ENCODE measurements at places on chromosomes 6 and 20.

DNA sequence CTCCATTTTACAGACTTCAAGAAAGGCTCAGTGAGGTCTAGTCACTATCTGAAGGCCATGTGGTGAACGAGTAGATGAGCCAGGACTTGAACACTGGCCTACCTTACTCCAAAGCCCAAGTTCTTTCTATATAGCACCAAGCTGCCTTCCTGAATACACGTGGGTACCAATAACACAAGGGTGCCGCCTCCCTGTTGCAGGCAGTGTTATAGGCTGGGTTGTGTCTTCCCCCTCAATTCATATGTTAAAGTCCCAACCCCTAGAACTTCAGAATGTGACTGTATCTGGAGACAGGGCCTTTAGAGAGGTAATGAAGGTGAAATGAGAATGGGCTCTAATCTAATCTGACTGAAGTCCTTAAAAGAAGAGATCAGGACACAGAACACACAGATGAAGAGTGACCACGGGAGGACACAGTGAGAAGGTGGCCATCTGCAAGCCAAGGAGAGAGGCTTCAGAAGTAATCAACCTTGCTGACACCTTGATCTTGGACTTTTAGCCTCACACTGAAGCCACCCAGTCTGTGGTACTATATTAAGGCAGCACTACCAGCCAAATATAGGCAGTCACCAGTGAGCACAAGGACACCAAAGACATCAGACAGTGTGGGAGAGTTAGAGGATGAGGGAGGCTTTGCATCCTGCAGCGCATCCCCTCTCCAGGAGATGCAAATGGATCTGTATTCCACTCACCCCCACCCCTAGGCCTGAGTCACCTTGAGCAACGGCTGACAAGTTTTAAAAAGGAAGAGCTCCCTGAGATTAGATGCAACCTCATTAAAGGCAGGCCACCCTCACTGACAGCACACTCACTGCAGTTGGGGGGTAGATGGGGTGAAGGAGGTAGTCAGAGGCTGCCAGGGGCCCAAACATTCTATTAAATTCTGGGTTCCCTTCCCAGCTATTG lies 40.9 kb upstream of the LYRM2 start:
- no peak for DNase-seq

DNA sequence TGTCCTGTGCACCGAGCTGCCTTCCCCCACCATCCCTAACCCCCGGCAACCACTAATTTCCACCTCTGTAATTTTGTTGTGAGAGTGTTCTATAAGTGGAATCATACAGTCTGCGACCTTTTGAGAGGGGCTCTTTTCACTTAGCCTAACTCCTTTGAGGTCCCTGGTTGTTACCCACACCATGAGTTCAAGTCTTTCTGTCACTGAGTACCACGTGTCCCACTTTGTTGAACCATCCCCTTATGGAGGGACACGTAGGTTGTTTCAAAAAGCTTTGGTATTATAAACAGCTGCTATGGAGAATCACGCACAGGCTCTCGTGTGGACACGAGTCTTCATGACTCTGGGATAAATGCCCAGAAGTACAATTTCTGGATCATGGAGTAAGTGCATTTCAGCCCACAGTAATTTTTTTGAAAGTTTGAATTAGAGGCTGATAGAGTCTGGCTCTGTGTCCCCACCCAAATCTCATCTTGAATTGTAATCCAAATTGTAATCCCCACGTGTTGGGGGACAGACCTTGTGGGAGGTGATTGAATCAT lies 9.5 kb downstream of the FAM209B start:
- DNase-seq: no peak

GRCh38 chr6:47034926-47035325 lies 7.2 kb downstream of the ADGRF1 start:
- DNase-seq: no peak

DNA sequence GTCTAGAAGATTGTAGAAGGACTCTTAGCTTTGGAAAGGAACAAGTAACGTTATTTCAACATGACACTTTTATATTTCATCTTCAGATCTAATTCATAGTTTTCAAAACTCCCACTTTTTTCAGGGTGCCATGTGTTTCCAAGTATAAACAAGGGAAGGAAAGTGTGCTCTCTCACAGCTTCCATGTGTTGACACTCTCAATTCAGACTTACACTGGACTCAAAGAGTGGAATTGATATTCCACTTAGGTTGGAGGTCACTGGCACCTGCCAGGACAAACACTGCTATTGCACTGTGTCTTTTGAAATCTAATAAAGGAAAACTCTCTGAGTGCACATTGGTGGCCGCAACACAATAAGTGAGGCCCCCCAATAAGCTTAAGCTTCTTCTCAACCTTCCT lies 22.5 kb upstream of the SAMD3 start:
- DNase-seq: no peak

GRCh38 chr6:83824388-83824801 lies 28.8 kb upstream of the RIPPLY2 start:
- no peak for DNase-seq

GRCh38 chr6:52244400-52244799 lies at the start of gene IL17F:
Gene IL17F, minus strand, starts transcription at chr6:52244500. Its CDS starts 71 bp downstream, at chr6:52244429.
- no peak for DNase-seq

- DNase-seq: no peak
These were observed 84.1 kb downstream of the SRC start for GRCh38 chr20:37430044-37430443.

DNA sequence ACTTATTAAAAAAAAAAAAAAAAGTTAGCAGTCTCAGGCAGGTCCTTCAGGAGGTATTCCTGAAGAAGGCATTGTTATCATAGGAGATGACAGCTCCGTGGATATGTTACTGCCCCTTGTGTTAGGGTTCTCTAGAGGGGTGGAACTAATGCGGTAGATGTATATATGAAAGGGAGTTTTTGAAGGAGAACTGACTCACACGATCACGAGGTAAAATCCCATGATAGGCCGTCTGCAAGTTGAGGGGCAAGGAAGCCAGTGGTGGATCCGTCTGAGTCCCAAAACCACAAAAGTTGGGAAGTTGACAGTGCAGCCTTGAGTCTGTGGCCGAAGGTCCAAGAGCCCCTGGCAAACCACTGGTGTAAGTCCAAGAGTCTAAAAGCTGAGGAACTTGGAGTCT lies 103.4 kb downstream of the TULP4 start:
- no peak for DNase-seq

GRCh38 chr6:96974516-96974915 lies 50.0 kb downstream of the KLHL32 start:
- DNase-seq: no peak

DNA sequence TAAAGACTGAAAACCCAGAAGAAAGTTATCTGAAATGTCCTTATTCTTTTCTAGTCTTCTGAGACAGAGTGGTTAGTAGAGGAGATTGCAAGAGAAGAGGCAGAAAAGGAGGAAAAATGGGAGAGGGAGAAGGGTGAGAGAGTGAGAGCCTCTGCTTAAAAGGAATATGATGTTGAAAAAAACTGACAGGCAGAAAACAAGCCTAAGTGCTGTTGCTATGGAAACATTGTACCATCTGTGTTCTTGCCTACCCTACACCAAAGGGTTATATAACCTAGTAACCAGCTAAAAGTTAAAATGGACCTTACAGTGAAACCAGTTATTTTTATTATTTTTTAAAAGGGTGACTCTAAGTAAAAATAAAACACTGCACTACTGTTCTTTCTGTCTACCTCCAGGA lies 28.3 kb upstream of the SH3BGRL2 start:
- no peak for DNase-seq

GRCh38 chr6:140078561-140079125 lies 704.2 kb upstream of the CITED2 start:
- DNase-seq: no peak

GRCh38 chr6:131059486-131059885 lies 3.6 kb downstream of the EPB41L2 start:
- DNase-seq: no peak

DNA sequence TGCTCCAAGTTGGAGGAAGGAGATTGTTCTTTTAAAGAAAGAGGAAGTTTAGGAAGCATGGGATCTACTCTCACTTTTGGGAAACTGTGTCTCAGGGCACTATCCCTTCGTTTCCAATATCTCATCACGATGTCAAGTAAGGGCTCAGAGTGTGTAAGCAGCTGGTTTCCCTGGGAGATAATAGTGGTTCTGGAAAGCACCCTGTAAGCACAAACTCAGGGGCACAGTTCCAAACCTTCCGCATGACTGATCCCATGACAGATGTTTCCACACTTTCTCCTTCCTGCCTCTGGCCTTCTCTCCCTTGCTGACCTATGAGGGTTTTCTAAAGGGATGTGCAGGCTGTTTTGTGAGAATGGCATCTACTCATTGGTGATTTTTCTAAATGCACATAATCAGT lies 33.9 kb downstream of the ADTRP start:
- DNase-seq: no peak

DNA sequence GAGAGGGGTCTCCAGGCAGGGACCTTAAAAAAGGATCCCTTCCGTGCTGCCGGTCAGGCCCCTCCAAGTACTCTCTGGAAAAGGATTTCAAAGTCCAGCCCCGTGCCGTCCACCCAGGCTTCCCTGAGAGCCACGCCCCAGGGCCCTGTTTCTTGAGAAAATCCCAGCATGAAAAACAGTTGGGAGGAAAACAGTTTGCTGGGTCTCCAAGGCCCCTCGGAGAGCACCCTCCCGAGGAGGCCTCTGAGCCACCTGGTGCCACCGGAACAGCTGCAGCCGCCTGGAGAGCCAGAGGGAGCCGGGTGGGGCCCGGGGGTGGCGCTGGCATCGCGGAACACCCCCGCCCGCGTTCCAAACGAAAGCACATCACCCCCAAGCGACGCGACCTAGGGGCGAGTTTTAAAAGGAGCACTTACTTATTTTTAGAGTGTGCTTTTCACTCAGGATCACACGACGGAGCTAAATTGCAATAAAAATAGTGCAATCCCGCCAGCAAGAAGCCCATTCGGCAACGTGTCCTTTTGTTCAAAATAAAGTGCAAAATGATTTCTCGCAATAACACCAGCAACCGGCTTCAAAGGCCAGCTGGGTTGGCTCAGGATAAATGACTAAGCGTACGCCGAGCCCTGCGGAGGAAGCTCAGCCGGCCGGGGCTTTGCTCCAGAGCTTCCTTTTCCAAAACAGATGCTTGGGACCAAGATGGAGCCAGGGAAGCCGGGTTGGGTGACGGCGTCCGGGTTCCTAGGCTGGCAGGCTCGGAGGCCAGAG lies 64.2 kb downstream of the YTHDF1 start:
- no peak for DNase-seq

DNA sequence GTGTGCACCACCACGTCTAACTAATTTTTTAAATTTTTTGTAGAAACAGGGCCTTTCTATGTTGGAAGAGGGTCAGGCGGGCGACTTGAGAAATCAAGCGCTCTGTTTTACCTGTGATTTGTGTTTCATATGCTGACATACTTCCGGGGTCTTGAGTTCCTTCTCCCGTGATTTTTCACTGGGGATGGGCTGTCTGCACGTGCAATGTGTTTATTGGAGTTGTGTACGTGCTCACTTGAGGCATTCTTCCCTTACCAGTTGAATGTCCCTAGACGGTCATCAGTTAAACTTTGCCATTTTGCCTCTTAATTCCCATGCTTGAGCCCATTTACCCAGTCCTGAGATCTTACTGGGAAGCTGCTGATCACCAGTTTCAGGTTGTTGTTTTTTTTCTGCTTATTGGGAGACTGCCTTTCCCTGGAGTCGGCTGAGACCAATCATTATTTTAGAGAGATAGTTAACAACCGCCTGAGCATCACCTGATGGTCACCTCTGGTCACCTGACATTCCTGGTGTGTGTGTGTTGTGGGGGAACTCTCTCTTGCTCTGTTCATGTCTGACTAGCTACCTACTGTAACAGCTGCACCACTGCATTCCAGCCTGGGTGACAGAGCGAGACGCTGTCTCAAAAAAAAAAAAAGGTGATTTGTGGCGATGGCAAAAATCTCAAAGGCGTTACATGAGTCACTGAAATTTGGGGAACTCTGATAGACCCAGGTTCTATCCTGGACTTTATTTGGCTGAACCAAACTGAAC lies 34.8 kb upstream of the NCOA3 start:
- DNase-seq: no peak

DNA sequence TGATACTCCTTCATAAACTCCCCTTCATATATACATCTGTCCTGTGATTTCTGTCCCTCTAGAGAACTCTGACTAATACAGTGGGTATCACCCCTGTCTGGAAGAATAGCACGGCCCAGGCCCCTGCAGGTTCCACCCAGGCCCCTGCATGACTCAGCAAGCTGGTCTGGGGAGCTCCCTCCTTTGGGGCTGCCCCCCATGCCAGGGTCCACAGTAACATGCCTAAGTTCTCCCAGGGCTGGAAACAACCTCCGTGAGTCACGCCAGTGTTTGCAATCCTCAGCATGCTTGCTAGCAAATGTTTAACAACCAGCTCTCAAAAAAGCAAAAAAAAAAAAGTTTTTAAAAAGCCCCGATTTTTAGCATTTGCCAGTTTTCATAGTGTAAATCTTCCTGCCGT lies 134.3 kb upstream of the CDH4 start:
- DNase-seq: no peak

DNA sequence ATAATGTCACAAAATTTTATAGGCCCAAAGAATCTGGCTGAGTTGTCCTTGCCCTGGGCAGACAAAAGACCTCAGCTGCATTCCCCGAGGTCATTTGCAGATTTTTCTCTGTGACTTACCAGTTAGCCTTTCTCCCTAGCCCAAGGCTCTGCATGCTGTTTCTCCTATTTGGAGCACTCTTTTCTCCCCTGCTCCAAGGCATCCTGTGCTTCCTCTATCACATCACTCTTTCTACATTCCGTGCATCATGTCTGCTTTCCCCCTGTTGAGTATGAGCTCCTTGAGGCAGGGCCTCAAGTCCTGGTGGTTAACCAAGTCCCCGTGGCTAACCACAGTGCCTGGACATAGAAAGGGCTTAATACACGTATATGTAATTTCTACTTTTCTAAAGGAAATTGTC lies 593 bp upstream of the GSTA3 start:
- no peak for DNase-seq

GRCh38 chr6:109515781-109516409 lies 32.9 kb upstream of the ZBTB24 start:
- DNase-seq: no peak

DNA sequence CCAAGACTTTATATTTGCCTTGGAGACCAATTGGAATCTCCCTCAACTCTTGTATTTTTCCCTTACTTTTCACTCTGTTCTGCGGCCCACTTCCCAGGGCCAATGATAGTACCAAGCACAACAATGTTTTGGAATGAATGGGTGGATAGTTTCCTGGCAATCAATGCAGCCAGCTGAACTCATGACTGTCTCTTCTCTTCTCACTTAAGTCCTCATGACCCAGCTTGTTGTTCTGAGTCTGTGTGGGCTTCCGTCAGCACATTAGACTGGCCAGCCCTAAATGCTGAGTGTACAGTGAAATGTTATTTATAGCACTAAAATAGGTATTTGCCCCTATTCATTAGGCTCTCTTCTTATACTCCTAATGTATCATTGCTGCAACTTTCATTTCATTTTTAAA lies 5.6 kb upstream of the MBOAT1 start:
- DNase-seq: no peak

DNA sequence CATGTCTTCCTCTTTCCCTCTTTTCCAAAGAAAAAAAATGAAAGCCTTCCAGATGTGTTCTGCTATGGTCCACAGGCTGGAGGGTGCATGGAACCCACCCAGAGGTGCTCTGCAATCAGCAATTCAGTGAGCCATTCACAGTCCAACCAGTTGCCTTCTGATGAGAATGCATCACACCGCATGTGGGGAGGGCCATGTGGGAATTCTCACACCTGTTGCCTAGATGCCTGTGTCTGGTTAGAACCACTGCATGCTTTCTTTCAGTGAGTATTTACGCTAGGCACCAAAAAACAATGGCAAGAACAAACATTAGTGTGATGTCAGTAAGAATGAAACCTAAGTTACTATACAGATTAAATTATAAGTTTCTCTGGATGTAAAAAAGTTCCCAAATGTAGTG lies 311.6 kb upstream of the CDYL start:
- no peak for DNase-seq

- DNase-seq: no peak
These were observed at the start of gene ECI2 for GRCh38 chr6:4134841-4135664. Gene ECI2, minus strand, starts transcription at chr6:4135575. Its CDS starts 15 bp downstream, at chr6:4135560.

- DNase-seq: no peak
These were observed 28.2 kb downstream of the SUN5 start for GRCh38 chr20:32975698-32976674.
